ENCODE measurements at places on chromosomes 7 and 10. TPM values are rescaled to one million over a fixed set of nuclear protein-coding genes. Genes with fewer than 3 reads are reported as not detected.

Gene PTPN12
- polyA plus RNA-seq, result 6.6 TPM

Gene ACTL6B
- not detected for polyA plus RNA-seq

Gene PTPN20
- polyA plus RNA-seq, result not detected

Gene HELLS
- polyA plus RNA-seq, result 0.04 TPM

Gene LIPN
- 12.9 TPM for polyA plus RNA-seq

Measured in CD14-positive monocyte (primary cell).